ENCODE measurements at places on chromosomes 3 and 15.

GRCh38 chr15:39591141-39591895 is 10.4 kb downstream of the THBS1 start:
- no peak for DNase-seq

- peak; percentile 36 for DNase-seq
These were observed 96.6 kb downstream of the CEMIP start for GRCh38 chr15:80875568-80876347.

- no peak for DNase-seq
These were observed 63.2 kb upstream of the CGNL1 start for GRCh38 chr15:57313134-57313483.

GRCh38 chr3:54056521-54056920 is 65.8 kb upstream of the CACNA2D3 start:
- no peak for DNase-seq

DNA sequence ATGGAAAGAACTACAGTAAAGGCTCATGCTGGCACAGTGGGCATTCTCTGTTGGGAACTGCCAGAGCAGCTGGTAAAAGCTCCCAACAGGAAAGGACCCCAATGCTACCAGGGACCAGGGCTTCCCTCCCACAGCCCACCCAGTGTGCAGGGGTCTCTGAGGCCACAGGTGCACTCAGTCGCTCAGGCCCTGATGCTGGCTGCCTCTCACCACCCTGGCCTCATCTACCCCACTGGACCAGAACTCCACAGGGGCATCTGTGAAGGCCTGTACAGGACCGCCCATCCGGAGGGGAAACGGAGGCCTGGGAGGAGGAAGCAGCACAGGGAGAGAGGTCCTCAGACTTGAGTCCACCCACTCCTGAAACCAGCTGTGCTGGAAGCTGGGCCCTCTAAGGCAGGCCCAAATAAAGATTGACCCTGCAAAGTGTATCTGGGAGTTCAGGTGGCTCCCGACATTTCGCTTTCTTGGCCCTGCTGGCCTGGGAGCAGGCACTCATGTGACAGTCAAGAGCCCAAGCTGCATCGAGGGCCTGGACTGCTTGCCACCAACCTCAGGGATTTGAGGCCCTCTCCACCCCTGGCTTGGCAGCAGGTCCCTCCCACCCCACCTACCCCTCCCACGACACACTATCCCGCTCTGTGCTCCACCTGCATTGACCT is 12.7 kb downstream of the KLF15 start:
- DNase-seq: no peak

DNA sequence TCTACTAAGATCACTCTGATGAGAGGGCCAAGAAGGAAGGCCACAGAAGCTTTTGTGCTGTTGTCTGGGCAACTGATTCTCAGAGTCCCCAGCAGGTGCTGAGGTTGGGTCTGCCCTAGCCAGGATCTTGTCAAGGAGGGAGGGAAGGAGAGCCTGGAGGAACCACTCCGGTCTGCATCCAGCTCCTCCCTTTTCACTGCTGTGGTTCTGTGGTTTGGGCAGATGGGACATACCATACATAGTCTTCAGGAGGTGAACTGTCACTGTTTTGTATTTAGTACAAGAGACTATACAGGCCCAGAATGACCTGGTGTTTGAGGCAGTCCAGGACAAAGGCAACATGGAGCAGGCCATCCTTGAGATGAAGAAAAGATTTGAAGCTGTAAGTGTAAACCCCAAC is 21.9 kb downstream of the C3orf62 start:
- DNase-seq: no peak

DNA sequence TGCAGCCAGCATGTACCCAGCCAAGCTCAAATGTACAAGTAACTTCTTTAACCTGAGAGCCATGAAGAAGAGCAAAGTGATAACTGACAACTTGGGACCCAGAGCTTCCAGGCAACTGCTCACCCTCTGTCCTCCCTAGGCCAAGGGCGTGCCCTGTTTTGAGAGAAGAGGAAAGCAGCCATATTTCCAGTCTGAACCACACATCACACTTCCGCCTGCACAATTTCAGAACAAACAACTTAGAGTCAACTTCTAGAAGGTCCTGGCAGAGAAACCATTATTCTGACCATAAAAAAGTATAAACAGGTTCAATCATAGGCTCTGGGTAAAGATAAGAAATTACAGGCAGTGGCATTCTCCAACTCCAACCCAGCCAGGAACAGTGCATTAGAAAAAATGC is 50.1 kb downstream of the ITGB5 start:
- DNase-seq: no peak

- no peak for DNase-seq
These were observed 16.0 kb downstream of the TOMM70 start for GRCh38 chr3:100384733-100385525.

DNA sequence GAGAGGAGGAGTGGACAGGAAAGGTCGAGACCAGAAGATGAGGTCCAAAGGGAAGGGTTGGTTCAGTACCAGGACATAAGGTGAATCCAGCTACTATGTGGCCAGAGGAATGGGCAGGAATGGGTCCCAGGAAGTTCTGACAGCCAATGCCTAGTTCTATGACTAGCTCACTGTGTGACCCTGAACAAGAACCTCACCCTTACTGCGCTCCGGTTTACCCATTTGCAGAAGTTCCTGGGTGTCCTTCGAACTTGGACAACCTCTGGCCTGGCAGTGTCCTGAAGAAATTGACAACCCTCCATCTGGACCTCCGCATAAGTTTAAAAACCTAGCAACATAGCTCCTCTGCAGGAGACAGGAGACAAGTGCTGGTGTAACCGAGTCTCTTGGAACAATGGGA is 12.2 kb upstream of the PSTPIP1 start:
- DNase-seq: no peak

GRCh38 chr15:73800662-73801345 is 47.7 kb upstream of the INSYN1 start:
- peak; percentile 62 for DNase-seq

DNA sequence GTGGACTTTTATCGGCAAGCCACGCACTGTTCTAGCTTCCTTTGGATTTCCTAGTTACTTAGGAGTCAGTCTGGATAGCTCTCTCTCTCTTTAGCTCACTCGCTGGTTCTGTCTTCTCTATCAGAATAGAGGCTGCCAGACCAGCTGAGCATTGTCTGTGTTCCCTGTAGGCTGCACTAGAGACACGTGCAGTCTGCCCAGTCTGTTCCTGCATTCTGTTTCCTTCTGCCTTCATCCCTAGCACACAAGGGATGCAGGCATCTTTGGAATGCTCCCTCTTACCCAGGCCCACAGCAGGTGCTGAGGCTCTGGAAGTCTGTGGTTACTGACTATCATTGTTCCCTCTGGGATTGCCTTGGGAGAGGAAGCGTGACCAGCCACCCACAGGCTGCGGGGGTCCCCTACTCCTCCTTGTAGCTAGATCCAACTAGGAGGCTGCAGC is 322.8 kb downstream of the ZNF621 start:
- peak; percentile 22 for DNase-seq

DNA sequence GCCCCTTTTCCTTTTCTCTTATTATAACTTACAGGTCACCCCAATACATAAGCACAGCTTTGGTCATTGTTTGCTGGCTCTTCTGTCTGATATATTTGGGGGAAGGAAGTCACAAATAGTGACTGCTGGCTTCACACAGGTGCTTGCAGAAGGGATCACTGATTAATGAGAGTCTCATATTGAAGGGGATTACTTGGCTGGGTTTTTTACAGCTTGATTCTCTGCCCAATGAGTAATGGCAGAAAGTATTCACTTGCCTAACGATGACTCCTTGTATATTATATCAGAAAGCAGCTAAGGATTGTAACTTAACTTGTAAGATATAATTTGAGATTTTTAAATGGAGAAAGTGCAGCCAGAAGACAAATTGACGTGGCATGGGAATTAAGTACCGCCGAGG is 119.3 kb upstream of the PFN2 start:
- no peak for DNase-seq

- DNase-seq: no peak
These were observed 1.7 kb downstream of the SEMA5B start for GRCh38 chr3:123025642-123026521.

GRCh38 chr3:79491029-79491641 is 276.7 kb downstream of the ROBO1 start:
- DNase-seq: no peak

GRCh38 chr15:92499731-92500530 is 106.2 kb downstream of the ST8SIA2 start:
- DNase-seq: no peak

DNA sequence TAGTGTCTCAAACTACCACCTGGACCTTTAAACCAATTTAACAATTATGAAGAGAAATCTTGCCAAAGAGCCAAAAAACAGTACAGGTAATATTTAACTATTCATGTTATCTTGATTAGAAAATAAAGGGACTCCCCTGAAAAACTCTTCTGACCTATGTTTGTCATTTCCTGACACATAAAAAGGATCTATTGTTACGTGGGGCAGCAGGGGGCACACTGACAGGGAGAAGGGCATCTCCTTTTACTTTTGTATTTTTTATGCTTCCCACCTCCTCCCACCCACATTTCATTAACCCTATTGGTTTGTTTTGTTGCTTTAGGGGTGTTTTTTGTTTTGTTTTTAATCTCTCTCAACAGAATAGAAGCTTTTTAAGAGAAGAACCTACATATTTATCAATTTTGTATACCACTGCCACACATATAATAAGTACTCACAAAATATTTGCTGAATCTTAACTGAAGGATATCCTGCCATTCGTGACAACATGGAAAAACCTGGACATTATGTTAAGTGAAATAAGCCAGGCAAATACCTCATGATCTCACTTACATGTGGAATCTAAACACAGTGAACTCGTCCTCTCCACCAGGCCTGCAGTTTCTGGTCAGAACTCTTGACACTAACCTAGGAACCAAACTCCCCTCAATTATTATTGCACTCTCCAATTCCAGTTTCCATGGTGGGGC is 17.7 kb downstream of the STAG1 start:
- no peak for DNase-seq

- DNase-seq: no peak
These were observed 5.5 kb upstream of the SPG11 start for GRCh38 chr15:44668921-44669320.

GRCh38 chr3:113516115-113516505 is 1.2 kb upstream of the SPICE1 start:
- peak; percentile 29 for DNase-seq

- DNase-seq: no peak
These were observed 12.9 kb upstream of the DCBLD2 start for GRCh38 chr3:98914210-98915080.

DNA sequence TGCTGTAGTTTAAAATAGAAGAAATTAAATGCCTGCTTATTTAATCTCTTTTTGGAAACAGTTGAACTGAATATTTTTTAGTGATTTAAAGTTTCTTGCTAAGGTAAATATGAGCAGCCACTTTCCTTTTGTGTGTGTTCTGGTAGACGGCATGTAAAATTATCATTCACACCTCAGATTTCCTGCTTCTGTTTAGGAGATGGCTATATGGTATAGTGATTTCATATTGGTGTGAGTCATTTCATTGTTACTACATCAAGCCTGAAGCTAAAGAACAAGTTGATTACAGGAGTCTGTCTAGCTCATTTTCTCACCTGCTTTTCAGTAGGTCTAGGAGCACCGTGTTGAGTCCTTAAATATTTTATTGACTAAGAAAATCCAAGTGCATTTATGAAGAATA is 2.2 kb downstream of the LRCH3 start:
- no peak for DNase-seq
